AG08395 (cell line): ENCODE measurements at places on chromosomes 1 and 21.
A peak's percentile ranks its signal among the peaks of the same experiment; 100 is the strongest.

- no peak for DNase-seq
These were observed 29.6 kb downstream of the SETD4 start for GRCh38 chr21:36030581-36031189.

DNA sequence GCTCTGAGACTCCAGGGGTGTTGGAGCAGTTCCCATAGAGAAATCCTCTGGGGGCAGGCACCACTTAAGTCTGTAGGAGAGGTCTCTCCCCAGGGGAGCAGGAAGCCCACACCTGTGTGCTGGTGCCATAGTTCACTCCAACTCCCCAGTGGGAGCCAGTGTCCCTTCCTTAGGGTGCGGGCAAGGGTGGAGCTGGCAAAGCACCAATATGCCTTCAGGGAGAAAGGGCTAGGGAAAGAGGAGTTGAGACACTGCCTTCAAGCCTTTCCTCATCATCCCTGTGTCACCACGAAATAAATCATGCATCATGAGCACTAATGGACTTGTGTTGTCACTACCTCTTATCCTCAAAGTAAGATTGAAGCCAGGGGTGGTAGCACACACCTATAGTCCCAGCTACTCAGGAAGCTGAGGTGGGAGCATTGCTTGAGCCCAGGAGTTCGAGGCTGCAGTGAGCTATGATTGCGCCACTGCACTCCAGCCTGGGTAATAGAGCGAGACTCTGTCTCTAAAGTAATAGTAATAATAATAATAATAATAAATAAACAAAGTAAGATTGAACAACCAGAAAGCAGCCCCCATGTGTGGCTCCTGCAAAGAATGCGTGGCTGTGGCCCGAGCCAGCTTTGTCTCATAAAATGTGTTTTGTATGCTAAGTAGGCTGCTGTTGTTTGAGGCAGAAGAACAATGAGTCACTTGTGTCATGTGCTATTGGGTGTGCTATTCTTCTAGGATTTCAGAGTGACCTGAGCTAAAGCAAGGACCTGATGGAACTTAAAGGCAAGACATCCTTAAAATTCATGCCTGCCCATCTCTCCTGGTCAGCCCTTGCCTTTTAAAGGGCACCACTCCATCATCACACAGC, 6.7 kb upstream of the TIE1 start:
- DNase-seq, result peak; percentile 74

GRCh38 chr21:45464309-45464708, 59.3 kb downstream of the COL18A1 start:
- DNase-seq, result no peak

GRCh38 chr1:3695326-3696217, 43.3 kb downstream of the TP73 start:
- peak; percentile 74 for DNase-seq

DNA sequence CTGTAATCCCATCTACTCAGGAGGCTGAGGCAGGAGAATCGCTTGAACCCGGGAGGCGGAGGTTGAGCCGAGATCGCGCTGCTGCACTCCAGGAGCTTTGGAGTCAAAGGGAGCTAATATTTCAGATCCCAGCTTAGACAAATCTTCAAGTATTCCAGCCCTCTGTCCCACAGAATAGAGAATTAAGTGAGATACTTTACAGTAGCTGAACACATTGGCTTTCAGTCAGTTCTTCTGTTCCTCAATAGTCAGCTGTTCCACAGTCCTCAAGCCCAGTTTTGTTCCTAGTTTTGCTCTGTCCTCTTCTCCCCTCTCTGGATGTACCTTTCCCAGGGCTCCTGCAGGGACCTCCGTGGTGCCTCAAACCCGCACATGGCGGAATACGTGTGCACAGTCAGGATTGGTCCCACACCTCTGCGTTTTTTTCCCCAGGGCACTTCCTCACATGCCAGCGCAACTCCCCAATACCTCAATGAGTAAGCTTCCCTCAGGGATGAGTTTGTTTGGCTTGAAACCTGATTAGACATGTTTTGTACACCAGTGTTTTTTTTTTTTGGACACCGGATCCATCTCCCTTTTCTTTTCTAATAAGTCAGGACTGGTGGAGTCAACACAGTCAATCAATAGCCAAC, 1.2 kb downstream of the MFN2 start:
- no peak for DNase-seq

DNA sequence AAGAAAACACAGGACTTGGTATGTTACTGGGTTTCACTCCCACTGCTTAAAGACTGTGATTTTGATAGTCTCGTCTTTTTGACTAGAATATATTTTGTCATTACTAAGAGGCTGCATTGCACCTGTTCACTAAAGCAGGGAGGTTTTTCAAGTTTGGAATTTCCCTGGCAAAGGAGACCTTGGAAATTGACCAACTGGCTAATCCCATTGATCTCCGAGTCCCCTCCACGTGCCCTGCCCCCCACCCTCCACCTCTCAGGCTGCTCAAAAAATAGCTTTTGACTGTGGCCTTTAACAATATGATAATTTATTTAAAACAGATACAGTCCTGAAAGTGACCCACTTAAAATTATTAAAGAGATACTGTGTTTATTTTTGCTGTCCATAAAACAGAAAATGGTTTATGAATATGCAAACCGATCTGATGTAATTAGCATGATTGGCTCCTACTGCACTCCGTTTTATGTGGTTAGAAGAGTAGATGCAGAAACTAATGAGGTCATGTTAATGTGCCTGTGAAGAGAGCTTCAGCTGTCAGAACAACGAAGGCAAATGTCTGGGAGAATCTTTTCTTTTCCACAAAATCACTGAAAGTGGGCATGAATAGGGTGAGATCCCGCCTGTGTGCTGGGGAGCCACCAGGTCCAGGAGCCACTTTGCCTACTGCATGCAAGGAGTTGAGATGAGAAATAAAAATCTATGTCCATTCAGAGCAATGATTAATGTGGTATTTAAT, 361.5 kb downstream of the RRAGC start:
- DNase-seq, result no peak

GRCh38 chr21:38842079-38842478, 36.4 kb downstream of the ETS2 start:
- DNase-seq, result no peak

DNA sequence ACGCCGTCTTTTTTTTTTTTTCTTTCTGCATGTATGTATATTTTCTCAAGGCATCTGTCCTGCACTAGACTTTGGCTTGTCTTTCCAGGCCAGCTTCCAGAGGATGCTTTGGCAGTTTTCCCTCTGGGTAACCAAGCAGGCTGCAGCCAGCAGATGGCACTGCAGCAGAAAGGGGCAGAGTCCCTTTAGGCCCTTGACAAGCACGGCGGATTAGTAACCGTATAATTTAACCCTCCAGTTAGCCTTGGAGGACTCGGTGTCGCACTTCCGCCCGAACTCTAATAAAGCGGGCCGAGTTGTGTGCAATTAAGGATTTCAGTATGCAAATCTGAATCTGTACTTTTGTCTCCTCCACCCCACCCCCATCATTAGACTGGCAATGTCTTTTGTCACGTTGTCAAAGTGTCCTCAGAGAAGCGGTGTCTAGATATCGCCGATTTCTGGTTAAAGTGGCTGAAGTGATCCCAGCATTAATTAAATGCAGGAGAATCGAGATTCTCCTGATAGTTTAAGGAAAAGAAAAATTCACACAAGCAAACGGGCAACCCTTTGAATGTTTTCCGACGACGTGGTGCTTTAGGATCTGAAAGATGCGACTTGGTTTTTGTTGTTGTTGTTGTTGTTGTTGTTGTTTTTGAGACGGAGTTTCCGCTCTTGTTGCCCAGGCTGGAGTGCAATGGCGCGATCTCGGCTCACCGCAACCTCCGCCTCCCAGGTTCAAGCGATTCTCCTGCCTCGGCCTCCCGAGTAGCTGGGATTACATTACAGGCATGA, 1.1 kb upstream of the TMEM167B start:
- DNase-seq, result no peak

DNA sequence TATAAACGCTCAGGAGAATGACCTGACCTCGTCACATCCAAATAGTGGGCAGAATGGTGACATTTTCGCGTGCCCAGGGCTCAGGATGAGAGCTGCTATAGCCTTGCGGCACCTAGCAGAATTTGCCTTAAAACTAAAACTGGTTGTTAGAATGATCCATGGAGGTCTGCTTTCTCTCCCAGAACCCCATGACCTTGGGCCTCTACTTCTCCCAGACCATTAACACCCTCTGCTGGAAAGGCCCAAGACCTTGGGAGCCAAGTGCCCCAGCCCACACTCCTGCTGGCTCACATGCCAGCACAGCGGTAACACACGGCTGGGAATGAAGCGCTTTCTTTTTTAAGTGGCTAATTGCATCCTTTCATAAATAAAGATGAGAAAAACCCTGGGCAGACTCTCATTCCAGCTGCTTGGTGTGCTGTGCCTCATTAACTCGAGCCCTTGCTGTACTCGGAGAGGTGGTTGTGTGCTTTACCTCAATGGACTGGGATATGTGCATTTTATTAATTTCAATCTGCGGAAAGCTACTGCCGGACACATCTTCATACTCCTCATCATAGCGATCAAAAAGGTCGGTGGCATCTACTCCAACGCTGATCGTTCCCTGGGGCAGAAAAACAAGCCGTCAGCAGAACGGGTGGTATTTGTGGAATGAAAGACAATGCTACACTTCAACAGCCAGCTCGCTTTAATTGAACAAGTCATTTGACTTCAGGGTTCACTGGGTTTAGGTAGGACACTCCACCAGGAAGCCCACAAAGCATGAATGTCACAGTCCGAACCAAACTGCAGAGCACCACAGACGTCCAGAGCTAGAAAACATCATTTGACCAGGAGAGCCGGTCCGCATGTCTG, 29.0 kb downstream of the THAP3 start:
- no peak for DNase-seq

GRCh38 chr21:45093035-45093532, 18.7 kb downstream of the ADARB1 start:
- DNase-seq, result no peak

GRCh38 chr1:32703479-32704291, 1.1 kb upstream of the SYNC start:
- DNase-seq, result peak; percentile 92

- DNase-seq, result peak; percentile 14
These were observed 153.4 kb downstream of the TTLL7 start for GRCh38 chr1:83845437-83846071.
